ENCODE measurements at places on chromosomes 6 and 20.

DNA sequence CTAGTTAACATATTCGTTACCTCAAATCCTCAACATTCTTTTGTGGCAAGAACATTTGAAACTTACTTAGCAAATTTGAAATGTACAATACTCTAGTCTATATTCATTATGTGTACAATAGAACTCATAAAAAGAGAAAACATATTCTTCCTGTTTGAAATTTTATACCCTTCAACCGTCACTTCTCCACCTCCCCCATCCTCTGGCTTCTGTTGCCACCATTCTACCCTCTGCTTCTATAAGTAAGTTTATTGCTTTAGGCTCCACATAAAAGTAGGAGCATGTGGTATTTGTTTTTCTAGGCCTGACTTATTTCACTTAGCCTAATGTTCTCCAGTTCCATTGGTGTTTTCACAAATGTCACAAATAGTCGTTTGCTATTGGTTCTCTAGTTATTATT lies 205.3 kb downstream of the TENT5A start:
- DNase-seq, result no peak

- DNase-seq, result peak; percentile 43
Measured at GRCh38 chr20:63969838-63970713, at the start of gene ZNF512B. Gene ZNF512B (minus strand): TSS chr20:63969930. CDS start chr20:63967950, 1,980 bp downstream.

- DNase-seq, result no peak
Measured at GRCh38 chr20:34927736-34928135, 27.9 kb downstream of the GSS start.

- no peak for DNase-seq
Measured at GRCh38 chr6:143457563-143458359, 7.2 kb downstream of the PEX3 start.

DNA sequence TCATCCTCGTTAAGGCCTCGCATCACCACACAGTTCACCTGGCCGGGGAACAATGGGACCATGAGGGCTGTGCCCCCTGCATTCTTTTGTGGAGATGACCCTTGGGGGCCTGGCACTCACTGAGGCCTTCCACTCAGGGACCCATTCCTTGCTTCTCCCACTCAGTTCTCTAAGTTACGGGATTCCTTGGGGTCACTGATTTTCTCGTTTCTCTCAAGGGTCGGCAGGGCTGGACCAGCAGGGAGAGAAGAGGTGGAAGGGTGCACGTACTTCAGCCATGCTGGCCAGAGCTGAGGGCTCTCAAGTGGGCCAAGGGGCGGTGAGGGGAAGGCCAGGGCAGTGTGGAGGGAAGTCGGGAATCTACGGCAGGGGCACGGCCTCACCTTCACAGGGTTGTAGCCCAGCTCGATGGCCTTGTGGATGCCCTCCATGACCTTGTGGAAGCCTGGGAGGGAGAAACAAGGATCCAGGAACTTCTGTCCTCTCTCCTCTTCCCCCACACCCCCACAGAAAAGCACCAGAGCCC lies 20.8 kb downstream of the MOCS1 start:
- no peak for DNase-seq

- DNase-seq, result no peak
Measured at GRCh38 chr20:47296950-47297349, 59.5 kb downstream of the ZMYND8 start.

DNA sequence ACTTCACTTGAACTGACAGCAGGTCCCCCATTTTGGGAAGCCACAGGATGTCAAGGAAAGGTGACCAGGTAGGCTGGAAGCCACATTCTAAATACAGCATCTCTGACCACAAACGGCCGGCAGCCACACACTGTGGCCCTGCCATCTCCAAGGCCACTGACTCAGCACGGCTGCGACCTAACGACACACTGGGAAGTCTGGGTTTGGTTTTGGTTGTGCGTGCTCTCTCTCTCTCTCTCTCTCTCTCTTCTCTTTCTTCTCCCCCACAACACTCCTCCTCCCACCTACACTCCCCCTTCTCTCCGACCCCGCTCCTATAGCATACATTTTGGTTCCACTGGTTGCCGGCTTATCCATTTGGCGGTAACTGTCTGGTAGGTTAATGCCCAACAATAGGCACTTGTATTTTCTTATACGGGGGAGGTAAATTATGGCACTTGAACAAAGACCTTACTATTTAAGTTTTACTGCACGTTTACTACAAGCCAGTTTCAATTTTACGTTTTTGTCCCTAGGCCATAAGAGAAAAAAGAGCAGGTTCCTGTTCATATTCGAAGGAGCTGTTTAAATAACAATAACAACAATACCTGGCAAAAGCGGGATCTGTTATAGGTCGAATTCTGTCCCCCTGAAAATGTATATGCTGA lies 103.6 kb downstream of the GMDS start:
- DNase-seq, result no peak

DNA sequence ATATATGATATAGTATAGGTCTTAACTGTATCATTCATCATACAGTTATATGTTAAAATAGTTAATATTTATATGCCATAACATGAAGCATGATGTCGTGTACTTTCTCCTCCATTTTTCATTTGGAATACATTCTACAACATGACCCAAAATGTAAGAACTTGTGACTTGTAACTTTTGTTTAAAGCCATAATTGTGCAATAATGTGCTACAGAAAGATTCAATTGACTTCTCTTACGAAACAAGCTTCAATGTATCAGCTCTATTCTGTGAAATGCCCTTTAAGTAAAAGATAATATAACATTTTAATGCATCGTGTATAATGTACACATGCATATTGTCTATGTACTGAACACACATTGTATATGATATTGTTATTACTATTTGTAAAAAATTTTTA lies 76.7 kb upstream of the FABP7 start:
- DNase-seq, result no peak

DNA sequence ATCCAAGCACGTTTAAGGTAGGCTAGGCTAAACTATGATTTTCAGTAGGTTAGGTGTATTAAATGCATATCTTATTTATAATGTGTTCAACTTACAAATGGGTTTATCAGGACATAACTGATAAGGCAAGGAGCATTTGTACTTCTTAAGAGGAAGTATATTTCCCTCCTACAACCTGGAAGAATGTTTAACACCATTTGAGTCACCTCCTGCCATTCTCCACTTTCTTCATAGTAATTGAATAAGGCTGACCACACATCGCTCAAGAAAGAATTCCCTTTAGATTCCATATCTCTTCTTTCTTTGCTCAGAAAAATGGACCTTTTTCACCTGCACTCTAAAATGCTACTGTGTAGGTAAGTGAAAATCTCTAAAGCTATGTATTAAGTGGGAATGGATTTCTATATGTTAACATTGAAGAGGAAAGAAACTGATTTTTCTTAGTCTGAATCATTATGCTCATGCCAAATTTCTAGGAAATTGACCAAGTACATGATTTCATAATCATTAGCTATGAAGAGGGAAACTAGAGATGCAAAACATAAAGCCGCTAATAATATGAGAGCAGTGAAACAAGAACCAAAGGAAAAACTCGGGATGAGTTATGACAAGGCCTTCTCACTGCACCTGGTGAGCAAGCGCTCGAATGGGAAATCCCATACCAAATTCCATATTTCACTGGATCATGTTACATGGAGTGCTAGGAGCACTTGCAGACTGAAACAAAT lies 210.4 kb downstream of the ALDH8A1 start:
- no peak for DNase-seq

DNA sequence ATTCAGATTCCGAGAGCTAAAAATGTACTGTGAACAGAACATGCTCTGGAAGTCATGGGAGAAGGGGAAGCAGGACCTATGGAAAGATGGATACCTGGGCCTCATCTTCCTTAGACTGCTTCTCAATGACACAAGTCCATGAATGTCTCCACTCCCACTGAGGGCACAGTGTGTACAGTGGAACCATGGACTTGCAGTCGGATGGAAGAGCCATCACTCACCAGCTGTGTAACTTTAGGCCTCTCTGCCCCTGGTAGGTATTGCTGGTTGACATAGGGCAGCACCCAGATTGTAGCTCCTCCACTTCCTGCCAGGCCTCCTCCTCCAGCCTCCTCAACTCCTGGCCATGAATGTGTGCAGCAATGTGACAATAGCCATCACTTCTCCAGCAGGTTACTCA lies 52.5 kb downstream of the MAFB start:
- no peak for DNase-seq

GRCh38 chr20:11766961-11767360 lies 150.7 kb upstream of the BTBD3 start:
- DNase-seq, result no peak

- DNase-seq, result no peak
Measured at GRCh38 chr20:63123331-63123741, 92.6 kb downstream of the YTHDF1 start.

GRCh38 chr20:63402181-63402859 lies 41.2 kb upstream of the CHRNA4 start:
- no peak for DNase-seq

DNA sequence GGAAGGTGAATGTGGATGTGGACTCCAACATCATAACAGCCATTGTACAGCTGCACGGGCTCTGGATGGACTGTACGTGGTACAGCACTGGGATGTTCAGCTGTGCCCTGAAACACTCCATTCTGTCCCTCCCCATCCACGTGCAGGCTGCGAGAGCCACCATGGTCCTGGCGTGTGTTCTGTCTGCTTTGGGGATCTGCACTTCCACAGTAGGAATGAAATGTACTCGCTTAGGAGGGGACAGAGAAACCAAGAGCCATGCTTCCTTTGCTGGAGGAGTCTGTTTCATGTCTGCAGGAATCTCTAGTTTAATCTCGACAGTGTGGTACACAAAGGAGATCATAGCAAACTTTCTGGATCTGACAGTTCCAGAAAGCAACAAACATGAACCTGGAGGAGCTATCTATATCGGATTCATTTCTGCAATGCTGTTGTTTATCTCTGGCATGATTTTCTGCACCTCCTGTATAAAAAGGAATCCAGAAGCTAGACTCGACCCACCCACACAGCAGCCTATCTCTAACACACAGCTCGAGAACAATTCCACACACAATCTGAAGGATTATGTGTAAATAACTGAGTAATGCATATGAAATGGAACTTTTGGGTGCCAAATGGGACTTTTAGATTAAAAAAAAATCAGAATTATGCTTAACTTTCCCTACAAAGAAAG lies 12.1 kb downstream of the CLDN20 start:
- DNase-seq, result no peak

GRCh38 chr20:49612127-49612738 lies 44.3 kb upstream of the PTGIS start:
- no peak for DNase-seq

DNA sequence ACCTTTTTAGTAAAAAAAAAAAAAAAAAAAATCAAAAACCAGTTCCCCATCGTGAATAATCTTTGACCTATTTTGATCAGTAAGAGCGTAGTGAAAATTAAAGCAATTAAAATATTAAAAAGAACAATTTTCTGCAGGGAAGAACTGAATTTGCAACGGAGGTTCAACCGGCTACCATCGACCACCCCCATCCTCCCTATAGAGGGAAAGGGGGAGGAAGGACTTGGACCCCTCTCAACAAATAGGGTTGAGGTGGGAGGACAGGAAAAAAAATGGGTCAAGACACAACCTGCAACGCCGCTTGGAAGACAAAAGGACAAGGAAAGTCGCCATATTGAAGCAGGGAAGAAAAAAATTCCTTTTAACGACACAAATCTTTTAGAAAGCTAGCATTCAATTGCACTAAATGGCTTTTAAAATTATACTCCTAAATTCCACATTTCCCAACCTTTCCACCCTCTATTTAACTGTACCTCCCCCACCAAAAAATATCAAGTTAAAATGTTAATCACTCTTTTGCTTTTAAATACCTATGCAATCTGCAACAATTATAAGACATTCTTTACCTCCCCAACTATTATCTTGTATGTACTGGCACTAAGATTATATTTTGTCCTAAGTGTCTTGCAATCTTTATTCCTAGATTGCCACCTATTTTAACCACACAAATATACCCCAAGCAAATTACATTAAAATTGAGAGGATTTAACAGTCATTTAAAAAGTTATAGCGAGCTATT lies 1.7 kb downstream of the PPP1R10 start:
- DNase-seq, result no peak

GRCh38 chr6:169893624-169894023 lies 142.2 kb downstream of the ERMARD start:
- DNase-seq, result no peak

DNA sequence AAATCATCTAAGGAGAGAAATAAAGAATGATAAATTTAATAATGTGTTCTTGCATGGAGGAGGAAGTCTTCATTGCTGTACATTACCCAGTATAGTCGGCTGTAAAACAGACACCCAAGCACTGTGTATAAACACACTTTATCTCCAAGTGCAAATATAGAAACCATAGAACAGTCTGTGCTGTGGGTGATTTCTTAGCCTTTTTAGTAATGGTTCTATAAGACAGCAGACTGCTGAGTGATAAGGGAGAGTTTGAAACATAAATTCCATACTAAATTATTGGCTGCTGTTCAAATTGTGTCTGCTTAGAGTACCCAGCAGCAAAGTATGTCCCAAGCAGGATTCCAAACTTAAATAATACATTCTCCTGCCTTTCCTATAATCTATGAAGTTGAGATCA lies 4.6 kb downstream of the FILIP1 start:
- no peak for DNase-seq

All from T-helper 2 cell treated with Interferon-gamma antibody and Interleukin-4, amounts not matched to agents 5 μg/mL and 100 μg/mL, for 36 hours (primary cell).